ENCODE measurements at places on chromosomes 2 and 18. TPM values are rescaled to one million over a fixed set of nuclear protein-coding genes. Genes with fewer than 3 reads are reported as not detected.

The PIEZO2 gene
- total RNA-seq: 11.1 TPM

The C2orf49 gene
- total RNA-seq: 18.3 TPM

The SPATA3 gene
- total RNA-seq: not detected

The LAMA1 gene
- 0.65 TPM for total RNA-seq

The RASGRP3 gene
- 13.7 TPM for total RNA-seq

The WDR7 gene
- total RNA-seq: 29.1 TPM

The CCDC148 gene
- 2.8 TPM for total RNA-seq

The FAM237A gene
- total RNA-seq: not detected

The TANC1 gene
- total RNA-seq: 39.5 TPM

The C1QL2 gene
- not detected for total RNA-seq

The TRAK2 gene
- 66.5 TPM for total RNA-seq

The EMILIN1 gene
- 56.3 TPM for total RNA-seq

GRCh38 chr2:2663401-2664036 is 332.4 kb upstream of the MYT1L start:
- DNase-seq: no peak
- no peaks in the 10 kb centered on the region for H3K27me3 ChIP-seq
- H3K27ac ChIP-seq: no peak overlapping the region

- H3K36me3 ChIP-seq: no peaks in the 10 kb centered on the region
- H3K27ac ChIP-seq: no peak overlapping the region
- no peak overlapping the region for H3K4me3 ChIP-seq
Observed at GRCh38 chr2:88227446-88227845, 57.3 kb downstream of the THNSL2 start.

- H3K27ac ChIP-seq: no peak overlapping the region
- no peaks in the 10 kb centered on the region for H3K27me3 ChIP-seq
- H3K36me3 ChIP-seq: no peaks in the 10 kb centered on the region
- H3K4me1 ChIP-seq: no peaks in the 10 kb centered on the region
- no peak overlapping the region for H3K4me3 ChIP-seq
Observed at GRCh38 chr2:218437969-218438368, 19.0 kb downstream of the VIL1 start.

GRCh38 chr18:73009691-73010090 is 141.9 kb upstream of the NETO1 start:
- no peaks in the 10 kb centered on the region for H3K27me3 ChIP-seq
- no peak for DNase-seq
- H3K4me1 ChIP-seq: no peaks in the 10 kb centered on the region
- H3K27ac ChIP-seq: no peak overlapping the region

DNA sequence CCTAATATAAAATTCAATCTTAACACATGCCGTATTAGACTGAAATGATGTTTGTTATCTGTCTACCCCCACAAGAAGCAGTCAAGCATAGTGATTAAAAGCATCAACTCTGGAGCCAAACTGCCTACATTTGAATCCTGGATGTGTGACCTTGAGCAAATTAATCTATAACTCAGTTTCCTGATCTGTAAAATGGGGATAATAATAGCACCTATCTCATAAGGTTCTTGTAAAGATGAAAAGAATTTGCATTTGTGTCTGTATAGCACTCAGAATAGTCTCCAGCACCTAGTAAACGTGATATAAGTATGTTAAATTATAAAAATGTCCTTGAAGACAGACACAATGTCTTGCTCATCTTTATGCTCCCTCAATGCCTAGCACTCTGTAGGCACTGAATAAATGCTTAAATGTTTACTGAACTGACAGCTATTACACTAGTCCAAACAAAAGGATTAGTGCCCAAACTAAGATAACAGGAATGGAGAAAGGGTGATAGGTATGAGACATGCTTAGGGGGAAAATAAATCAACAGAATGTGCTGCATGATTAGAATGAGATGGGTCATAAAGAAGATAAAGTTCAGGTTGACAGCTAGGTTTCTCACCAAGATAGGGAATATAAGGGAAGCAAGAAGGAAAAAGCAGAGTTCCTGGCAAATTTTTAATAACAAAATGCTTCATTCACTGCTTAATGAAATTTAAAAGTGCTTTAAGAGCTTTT is 180.6 kb downstream of the ATAD2B start:
- no peak for DNase-seq
- no peaks in the 10 kb centered on the region for H3K36me3 ChIP-seq
- no peaks in the 10 kb centered on the region for H3K27me3 ChIP-seq
- no peak overlapping the region for H3K27ac ChIP-seq
- H3K4me1 ChIP-seq: peaks cover 8% of the 10 kb centered on the region

GRCh38 chr2:66428986-66429612 is 5.8 kb upstream of the MEIS1 start:
- DNase-seq: no peak
- no peaks in the 10 kb centered on the region for H3K36me3 ChIP-seq
- H3K27ac ChIP-seq: no peak overlapping the region
- no peak overlapping the region for H3K4me3 ChIP-seq

- no peaks in the 10 kb centered on the region for H3K36me3 ChIP-seq
- H3K4me1 ChIP-seq: peaks cover 6% of the 10 kb centered on the region
Observed at GRCh38 chr2:196592331-196592910, 47.1 kb upstream of the CCDC150 start.

GRCh38 chr18:3691705-3692104 is 241.7 kb downstream of the TGIF1 start:
- no peaks in the 10 kb centered on the region for H3K27me3 ChIP-seq
- no peak overlapping the region for H3K27ac ChIP-seq
- no peaks in the 10 kb centered on the region for H3K36me3 ChIP-seq
- no peak overlapping the region for H3K4me3 ChIP-seq

DNA sequence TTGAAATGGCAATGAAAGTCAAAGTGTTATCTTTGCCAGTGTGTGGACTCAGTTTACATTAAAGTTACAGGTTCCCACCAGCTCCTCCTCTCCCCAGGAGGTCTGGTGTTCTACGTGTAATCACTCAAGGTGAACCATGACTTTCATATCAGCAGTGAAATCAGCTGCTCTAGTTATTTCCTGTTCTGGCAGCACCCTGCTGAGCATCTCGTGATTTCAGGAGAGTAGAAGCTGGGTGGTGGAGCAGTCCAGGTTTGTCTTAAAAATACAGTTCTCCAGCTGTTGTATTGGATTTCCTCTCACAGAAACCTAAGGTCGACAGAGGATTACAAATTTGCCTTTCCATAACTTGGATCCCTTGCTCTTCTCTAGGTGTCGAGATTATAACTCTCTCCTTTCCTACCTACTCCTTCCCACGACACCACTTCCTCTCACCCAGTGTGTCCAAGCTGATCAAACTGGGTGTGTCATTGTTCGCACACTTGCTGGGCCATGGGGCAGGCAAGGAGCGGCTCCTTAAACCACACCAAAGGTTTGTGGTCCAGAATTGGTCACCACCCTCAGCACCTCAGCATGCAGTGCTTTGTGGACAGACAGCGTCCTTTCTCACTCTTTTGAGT is 13.0 kb upstream of the ARHGAP25 start:
- H3K36me3 ChIP-seq: no peaks in the 10 kb centered on the region
- peaks cover 13% of the 10 kb centered on the region for H3K4me1 ChIP-seq
- no peak for DNase-seq
- no peak overlapping the region for H3K4me3 ChIP-seq

- H3K27ac ChIP-seq: no peak overlapping the region
- DNase-seq: no peak
- H3K27me3 ChIP-seq: no peaks in the 10 kb centered on the region
- H3K36me3 ChIP-seq: peaks cover 4% of the 10 kb centered on the region
- no peak overlapping the region for H3K4me3 ChIP-seq
Observed at GRCh38 chr2:25387876-25388449, 46.2 kb upstream of the DNMT3A start.

DNA sequence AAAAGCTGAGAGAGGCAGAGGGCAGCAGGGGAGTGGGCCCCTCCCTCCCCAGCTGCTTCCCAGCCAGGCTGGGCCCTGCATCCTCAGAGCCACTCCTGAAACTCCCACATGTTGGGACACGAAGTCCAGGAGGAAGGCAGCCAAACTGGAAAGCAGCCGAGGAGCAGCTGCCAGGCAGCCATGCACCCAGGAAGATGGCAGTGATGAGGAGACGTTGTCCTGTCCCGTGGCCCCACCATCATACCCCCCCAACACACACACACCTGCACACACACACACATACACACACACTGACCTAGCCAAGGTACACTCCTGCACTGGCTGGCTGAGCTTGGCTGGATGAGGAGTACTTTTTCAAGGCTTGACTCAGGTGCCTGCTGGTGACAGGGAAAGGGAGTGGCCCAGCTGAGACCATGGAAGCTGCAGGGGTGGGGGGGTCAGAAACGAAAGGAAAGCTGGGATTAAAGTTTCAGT is 106.0 kb downstream of the CYP26B1 start:
- no peak overlapping the region for H3K4me3 ChIP-seq
- H3K36me3 ChIP-seq: no peaks in the 10 kb centered on the region
- H3K27ac ChIP-seq: no peak overlapping the region
- H3K4me1 ChIP-seq: no peaks in the 10 kb centered on the region
- H3K27me3 ChIP-seq: no peaks in the 10 kb centered on the region

DNA sequence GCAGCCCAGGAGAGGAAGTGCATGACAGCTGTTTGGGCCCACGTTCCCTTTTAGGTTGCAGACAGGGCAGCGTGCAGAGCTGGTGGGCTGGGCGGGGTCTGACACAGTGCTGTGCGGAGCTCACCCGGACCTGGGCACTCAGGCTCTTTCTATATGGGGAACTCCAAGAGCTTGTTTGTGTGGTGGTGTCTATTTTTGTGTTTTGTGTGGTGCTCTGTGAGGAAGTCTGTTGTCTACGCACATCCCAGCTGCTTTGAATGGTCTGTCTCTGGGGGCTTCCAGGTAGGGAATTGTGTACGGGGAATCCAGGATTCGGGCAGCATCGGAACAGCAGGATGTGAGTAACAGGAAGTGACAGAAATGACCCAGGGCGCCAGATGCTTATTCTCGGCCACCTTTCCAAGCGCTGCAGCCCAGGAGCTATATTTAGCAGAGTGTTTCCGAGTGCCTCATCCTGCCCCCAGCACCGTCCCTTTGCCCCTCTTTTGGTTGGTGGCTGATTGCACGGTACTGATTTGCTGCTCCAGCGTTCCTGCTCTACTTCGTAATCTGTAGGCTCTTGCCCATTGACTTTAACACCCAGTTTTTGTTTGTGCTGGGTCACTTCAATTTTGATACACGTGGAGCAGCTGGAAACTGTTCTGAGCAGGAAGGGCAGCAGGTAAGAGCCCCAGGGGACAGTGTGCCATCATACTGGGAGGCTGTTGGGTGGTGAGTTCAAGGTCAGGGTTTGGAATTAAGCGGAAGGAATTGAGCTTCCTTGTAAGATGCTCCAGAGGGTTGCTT is 64.7 kb downstream of the DGKD start:
- H3K27ac ChIP-seq: peak overlapping the region; percentile 79
- peak overlapping the region; percentile 33 for H3K4me3 ChIP-seq
- peaks cover 6% of the 10 kb centered on the region for H3K36me3 ChIP-seq
- peaks cover 64% of the 10 kb centered on the region for H3K4me1 ChIP-seq
- no peaks in the 10 kb centered on the region for H3K27me3 ChIP-seq

DNA sequence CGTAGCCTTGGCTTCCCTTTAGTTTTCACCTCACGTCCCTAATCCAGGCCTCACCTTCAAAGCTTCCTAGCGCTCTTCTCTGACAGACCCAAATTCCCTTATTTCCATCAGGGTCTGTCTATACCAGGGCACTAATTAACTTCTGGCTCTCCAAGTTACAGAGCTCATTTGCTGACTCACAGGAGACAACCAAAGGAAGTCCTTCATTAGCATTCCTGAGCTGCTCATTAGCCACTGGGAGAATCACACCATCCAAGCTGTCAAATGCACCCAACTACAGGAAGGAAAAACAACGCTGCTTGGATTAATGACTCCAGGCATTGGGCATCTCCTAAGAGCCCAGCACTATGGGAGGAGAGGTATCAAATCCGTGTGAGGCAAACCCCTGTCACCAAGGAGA is 109.8 kb upstream of the ALK start:
- H3K36me3 ChIP-seq: no peaks in the 10 kb centered on the region
- no peak overlapping the region for H3K4me3 ChIP-seq
- no peak for DNase-seq
- no peaks in the 10 kb centered on the region for H3K4me1 ChIP-seq
- H3K27me3 ChIP-seq: peaks cover 14% of the 10 kb centered on the region

DNA sequence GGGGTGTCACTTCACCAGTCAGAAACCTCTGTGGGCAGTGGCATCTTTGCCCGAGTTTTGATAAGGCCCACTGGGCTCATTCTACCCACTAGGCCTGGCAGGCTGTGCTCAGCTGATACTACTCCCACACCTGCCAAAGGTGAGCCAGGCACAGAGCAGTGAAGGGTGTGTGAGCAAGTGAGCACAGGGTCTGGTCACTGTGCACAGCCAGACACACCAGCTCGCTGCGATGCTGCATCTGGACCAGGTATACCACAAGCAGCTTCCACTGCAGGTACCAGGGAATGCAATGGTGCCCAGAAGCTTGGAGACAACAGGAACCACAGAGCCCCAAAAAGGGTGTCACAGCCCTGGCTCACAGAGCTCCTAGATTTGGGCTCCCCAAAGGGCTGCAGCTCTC is 40.6 kb upstream of the CBLN2 start:
- no peak for DNase-seq
- H3K27ac ChIP-seq: no peak overlapping the region
- no peak overlapping the region for H3K4me3 ChIP-seq
- H3K27me3 ChIP-seq: no peaks in the 10 kb centered on the region
- no peaks in the 10 kb centered on the region for H3K4me1 ChIP-seq

DNA sequence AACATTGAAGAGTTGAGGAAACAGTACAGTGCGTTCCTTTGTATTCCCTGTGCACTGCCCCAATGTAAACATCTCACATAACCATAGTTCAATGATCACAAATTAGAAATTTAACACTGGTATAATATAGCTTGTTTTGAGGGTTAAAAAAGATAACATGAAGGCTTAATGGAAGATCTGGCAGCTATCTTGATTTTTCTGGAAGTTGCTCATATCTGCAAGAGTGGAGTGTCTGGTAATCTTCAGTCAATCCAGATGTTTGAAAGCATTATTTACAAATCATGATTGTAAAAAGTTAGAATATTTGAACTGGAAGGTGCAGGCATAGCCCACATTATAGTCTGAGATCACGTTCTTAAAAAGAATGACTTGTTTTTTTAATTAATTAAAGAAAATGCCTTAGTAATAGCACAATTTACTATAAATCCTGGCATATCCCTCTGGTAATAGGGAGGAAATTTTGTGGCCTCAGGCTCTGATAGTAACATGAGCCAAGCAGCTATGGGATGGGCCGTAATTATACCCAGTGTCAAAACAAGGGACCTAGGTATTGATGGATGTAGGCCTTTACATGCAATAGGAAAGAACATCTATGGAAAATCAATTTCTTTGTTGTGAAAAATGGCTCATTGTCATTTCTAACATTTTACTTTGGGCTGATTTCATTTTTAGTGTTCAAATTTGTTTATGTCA is 418.0 kb downstream of the THSD7B start:
- no peak overlapping the region for H3K4me3 ChIP-seq
- no peaks in the 10 kb centered on the region for H3K27me3 ChIP-seq
- DNase-seq: no peak
- no peaks in the 10 kb centered on the region for H3K4me1 ChIP-seq
- H3K36me3 ChIP-seq: no peaks in the 10 kb centered on the region

- no peak for DNase-seq
- no peaks in the 10 kb centered on the region for H3K27me3 ChIP-seq
- peaks cover 13% of the 10 kb centered on the region for H3K4me1 ChIP-seq
- H3K27ac ChIP-seq: no peak overlapping the region
Observed at GRCh38 chr2:68415521-68415920, 50.4 kb downstream of the PLEK start.

All from lower lobe of right lung (tissue), 2 donors.